ENCODE measurements at places on chromosomes 6 and 20.
A peak's percentile ranks its signal among the peaks of the same experiment; 100 is the strongest.

GRCh38 chr6:11703725-11704124 lies 74.9 kb downstream of the ADTRP start:
- no peak for DNase-seq

DNA sequence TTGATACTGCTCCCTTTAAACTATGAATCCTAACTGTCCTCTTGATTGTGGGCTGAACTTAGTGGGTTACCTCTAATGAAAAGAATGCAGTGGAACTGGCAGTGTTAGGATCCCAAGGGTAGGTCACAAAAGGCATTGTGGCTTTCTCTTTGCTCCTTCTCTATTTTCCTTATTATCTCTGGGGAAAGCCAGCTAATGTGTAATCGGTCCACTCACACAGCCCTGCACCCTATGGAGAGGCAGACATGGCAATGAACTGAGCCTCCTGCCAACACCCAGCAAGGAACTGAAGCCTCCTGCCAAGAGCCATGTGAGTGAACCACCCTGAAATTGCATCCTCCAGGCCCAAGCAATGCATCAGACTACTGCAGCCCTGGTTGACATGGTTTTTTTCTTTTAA lies 24.6 kb upstream of the ZNF133 start:
- DNase-seq, result no peak

GRCh38 chr20:32474009-32474716 lies 111.0 kb downstream of the NOL4L start:
- no peak for DNase-seq

DNA sequence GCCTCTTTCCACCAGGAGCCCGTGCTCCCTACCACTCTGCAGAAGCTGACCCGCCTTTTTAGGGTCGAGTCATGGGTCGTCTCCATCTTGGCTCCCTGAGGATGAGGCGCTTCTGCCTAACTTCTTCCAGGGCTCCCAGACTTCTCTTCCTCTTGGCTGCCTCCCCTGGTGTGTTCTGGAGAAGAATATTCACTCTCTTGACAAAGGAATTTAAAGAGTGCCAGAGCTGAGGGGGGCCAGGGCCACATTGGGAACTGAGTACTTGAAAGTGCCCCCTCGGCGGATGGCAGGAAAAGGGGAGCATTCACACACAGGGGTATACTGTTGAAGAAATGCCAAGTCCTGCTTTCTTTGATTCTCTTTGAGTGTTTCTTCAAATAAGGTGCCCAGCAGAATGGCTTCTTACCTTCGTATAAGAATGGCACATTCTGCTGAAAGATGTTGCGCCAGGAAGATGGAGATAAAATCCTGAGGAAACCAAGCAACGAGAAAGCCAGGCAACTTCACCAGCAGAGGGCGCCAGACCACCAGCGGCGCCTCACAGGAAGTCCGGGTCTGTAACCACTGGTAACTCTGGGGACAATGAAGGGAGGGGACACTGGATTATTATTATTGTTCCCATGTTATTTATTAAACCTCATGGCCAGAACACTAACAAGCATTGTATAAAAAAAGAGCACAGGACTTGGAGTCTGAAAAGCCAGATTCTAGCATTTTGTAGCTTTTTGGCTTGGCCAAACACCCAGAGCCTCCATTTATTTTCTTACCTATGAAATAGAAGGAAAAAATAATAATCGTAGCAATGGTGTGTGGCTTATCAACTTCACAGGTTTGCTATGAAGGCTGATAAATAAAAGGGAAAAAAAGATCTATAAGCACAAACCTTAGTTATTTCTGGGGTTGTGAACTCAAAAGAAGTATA lies 176.7 kb downstream of the HACE1 start:
- DNase-seq, result no peak

DNA sequence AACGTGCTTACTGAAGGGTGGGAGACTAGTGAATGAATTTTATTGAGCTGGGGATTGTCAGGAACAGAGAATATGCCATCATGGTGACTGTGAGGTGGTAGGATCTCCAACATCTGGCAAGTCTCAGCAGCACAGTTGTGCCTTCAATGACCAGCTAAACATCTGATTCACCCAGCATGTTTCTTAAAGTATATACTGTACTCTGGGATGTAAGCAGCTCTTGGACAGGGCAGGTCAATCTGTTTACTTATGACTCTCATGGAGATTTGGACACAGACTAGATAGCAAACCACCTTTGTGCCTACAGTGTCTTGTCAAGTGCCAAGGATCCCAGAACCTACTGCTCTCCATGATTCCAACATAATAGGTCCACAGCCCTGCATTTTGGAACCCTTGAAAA lies 801.0 kb upstream of the CITED2 start:
- no peak for DNase-seq

DNA sequence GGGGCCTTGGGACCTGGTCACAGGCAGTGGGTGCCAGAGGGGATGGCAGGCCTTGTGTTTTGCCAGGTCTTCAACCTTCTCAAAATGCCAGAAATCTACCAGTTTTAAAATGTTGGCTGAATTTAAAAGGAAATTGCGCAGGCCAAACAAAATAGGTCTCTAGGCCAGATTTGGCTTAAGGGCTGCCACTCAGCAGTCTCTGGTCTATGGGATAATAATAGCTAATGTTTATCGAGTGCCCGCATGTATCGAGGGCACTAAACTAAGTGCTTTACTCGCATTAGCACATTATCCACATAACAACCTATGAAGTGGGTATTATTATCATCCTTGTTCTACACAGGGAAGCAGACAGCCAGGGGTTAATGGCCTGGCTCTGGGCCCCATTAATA lies 11.0 kb downstream of the E2F3 start:
- DNase-seq, result no peak

- DNase-seq, result no peak
Observed at GRCh38 chr20:36760647-36761046, 12.9 kb downstream of the DSN1 start.

GRCh38 chr6:152386131-152386530 lies 251.0 kb downstream of the SYNE1 start:
- DNase-seq, result no peak

GRCh38 chr6:161239001-161239400 lies 34.9 kb downstream of the AGPAT4 start:
- no peak for DNase-seq

- DNase-seq, result peak; percentile 73
Observed at GRCh38 chr6:5132731-5133130, 47.6 kb downstream of the PPP1R3G start.

- DNase-seq, result no peak
Observed at GRCh38 chr20:32233286-32233685, 25.6 kb downstream of the POFUT1 start.

- DNase-seq, result peak; percentile 30
Observed at GRCh38 chr6:109381061-109381746, 1.1 kb downstream of the CD164 start.

GRCh38 chr6:166656230-166657151 lies 29.4 kb upstream of the RPS6KA2 start:
- DNase-seq, result no peak

DNA sequence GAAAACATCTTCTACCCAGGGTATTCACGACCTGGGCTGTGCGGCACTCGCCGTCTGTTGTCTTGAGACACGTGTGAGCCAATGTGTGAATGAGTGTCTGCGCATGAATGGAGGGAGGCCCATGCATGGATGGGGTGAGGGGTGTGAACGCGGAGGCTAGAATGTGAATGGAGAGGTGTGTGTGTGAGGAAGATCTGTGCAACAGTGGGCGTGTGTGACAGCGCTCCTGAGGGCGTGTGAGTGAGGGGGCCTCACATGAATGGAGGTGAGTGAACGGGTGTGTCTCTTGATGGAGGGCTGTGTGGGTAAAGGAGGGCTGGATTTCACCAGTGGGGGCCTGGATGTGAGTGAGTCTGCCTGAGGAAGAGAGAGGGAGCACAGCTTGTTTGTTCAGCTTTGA lies 146.0 kb downstream of the LRFN2 start:
- DNase-seq, result no peak

GRCh38 chr6:165663736-165664558 lies 906 bp upstream of the PDE10A start:
- DNase-seq, result no peak

GRCh38 chr6:12200761-12201160 lies 89.4 kb upstream of the EDN1 start:
- DNase-seq, result no peak

- DNase-seq, result no peak
Observed at GRCh38 chr20:50097843-50098242, 15.1 kb downstream of the UBE2V1 start.

DNA sequence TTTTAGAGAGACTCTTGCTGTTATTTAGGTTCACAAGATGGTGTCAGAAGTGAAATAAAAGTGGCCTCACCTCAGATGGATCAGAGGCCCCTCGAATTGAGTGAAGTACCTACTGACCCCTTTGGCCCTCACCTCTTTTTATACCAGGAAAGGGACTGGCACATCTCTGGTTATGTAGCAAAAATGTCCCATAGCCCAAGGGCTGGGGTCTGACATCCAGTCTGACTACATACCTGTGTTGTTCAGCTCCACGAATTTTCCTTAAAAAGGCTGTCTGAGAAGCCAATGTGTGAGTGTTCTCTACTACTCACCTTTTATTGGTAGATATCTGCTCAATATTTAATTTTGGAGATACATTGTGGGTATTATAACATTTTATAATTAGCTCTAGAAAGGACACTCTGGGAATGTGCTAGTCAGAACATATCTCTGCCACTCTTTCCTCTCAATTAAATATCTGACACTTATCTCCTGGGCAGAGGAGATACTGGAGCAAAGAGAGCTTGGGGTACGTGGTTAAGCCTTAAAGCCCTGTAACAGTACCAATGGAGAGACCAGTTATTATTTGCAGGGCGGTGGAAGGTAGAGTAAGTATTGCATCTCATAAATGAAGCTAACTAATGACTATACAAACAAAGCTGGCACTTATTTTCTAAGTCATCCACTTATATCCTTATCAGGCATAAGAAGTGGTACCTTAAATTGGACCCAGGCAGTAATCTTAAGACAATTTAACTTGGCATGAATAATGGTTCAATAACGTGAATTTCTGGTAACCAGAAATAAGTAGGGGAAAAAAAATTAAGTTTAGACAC lies 20.0 kb upstream of the IL22RA2 start:
- no peak for DNase-seq

DNA sequence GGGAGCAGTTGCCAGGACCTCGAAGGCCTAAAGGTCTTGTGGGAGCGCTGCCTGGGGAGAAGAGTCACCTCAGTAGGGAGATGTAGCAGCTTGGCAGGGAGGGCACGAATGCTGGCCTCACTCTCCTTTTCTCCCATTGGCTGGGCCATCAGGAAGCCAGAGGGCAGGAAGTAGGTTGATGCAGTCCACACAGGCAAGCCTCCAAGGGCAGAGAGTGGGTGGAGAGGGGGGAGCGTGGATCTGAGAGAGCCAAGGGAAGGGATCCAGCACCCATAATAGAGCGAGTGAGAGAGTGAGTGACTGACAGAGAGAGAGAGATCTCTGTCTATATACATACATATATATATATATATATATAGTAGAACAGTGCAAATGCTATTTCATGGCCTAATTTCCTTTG lies 215.3 kb upstream of the LRFN2 start:
- DNase-seq, result no peak

- DNase-seq, result no peak
Observed at GRCh38 chr20:54474046-54474445, 1.3 kb upstream of the DOK5 start.

DNA sequence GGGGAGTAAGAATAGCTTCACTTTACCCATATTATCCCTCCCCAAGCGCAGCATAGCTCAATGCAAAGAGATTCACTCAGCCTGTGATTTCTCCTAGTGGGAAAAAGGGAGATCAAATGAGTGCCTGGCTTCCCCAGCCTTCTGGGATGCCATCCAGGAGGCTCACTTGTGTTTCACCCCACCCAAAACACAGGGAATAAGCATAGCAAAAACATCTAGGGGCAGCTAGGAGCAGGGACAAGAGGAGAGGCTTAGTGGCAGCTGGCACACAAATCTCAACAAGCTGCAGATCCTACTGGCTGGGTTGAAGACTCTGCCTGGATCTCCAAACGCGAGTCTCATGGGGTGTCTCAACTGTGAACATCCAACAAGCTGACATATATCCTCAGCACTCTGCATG lies 715.8 kb downstream of the RNF144B start:
- no peak for DNase-seq

- DNase-seq, result no peak
Observed at GRCh38 chr20:23331450-23332350, 18.9 kb upstream of the NXT1 start.

GRCh38 chr6:122184401-122184827 lies 215.0 kb upstream of the HSF2 start:
- DNase-seq, result no peak

DNA sequence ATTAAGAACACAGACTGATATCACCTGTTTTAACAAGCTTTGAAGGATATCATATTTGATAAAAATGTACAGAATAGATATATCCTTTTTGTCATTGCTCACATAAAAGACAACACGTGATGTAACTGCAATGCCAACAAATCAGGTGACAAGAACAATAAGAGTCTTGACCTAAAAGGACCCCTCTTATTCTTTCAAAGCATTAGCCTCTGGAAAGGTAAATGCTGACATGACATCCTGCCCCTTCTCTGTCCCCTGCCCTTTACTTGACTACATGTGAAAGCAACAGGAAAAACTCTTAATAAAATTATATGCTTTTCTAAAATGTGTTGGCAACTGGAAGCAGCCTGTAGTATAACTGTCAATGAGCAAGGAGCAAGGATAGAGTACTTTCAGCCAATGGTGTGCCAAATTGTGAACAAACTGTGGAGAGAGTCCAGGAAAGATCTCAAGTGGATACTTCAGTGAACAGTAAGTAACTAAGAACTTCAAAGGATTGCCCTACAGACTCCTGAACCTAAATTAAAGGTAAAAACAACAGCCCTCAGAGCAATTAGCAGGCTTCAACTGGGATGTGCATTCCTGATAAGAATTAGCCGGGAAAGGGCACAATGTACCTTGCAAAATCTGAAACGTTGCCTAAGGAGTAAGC lies 16.3 kb downstream of the PTPRK start:
- no peak for DNase-seq

- no peak for DNase-seq
Observed at GRCh38 chr6:170456334-170456733, 96.8 kb downstream of the PSMB1 start.

DNA sequence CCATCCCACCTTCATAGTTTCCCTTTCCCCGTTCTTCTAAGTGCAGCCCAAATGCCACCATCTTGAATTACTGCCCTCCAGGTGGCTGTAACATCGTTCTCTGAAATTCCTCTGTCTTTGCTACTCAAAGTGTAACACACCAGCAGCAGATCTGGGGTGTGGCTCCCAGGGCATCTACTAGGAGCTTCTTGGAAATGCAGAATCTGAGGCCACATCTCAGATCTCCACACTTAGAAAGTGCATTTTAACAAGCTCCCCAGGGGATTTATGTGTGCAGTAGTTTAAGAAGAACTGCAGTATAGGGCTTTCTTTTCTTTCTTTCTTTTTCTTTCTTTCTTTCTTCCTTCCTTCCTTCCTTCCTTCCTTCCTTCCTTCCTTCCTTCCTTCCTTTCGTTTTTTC lies 1.7 kb upstream of the MLIP start:
- no peak for DNase-seq

GRCh38 chr6:52523378-52524142 lies 53.3 kb downstream of the TRAM2 start:
- DNase-seq, result no peak

- no peak for DNase-seq
Observed at GRCh38 chr6:44226368-44227147, 3.2 kb downstream of the SLC29A1 start.

- DNase-seq, result no peak
Observed at GRCh38 chr6:56795466-56796195, 152.9 kb upstream of the DST start.

All from MV-4-11 (cell line).